A549 treated with AZD2906 at 1 μM for 4 hours (cell line): ENCODE measurements at places on chromosomes 6 and 20. TPM values are rescaled to one million over a fixed set of nuclear protein-coding genes. Genes with fewer than 3 reads are reported as not detected.

Gene ULBP1
- 0.75 to 1.00 TPM (median 0.93 TPM) in 5 replicates for total RNA-seq

Gene COX4I2
- total RNA-seq = not detected in 5 replicates

Gene SAPCD1
- total RNA-seq = 1.6 to 4.2 TPM (median 3.1 TPM) in 5 replicates

Gene FNDC11
- total RNA-seq = 0.17 to 0.29 TPM (median 0.21 TPM) in 5 replicates

Gene ZNF334
- not detected in 5 replicates for total RNA-seq

Gene RBM39
- 179 to 221 TPM (median 197 TPM) in 5 replicates for total RNA-seq

Gene EYS
- total RNA-seq = 0.02 to 0.11 TPM (median 0.10 TPM) in 4 of 5 replicates, not detected in the other
